Fibroblast of upper back skin (primary cell): ENCODE measurements at places on chromosomes 1 and 21.

GRCh38 chr21:16500271-16500670, 770.5 kb downstream of the USP25 start:
- DNase-seq: no peak

- no peak for DNase-seq
Observed at GRCh38 chr1:197904126-197904787, 1.8 kb downstream of the C1orf53 start.

DNA sequence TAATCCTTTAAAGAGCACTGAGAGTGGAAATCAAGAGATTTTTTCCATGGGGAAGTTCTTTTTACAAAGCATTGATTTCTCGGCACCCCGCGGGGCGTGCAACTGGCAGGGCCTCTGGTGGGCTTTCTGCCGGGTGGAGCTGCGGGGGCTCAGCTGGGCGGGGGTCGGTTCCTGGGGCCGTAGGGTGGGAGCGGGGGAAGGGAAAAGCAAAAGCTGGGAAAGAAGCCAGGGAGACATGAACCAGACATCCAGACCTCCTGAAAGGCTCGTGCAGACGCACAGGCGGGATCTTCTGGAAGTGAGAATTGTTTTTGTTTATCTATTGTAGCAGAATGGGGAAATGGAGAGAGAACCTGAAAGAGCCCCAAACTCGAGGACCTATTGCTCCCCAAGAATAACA, 235.2 kb downstream of the FAM72C start:
- no peak for DNase-seq

DNA sequence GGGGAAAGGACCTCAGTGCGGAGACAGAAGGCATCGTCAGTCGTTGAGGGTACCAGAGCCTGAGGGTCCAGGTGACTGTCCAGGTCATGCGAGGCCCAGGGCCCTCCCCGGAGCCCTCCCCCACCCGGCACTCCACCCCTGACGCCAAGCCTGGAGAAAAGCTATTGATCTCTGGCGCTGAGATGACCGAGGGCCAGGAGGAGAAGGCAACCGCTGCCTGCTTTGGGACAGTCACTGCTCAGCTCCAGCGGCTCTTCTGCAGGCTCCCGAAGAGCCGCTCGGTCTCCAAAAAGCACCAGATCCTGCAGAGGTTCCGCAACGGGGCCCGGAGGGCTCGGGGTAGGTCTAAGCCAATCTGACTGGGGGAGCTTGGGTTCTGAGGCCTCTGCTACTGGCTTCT, 10.9 kb downstream of the RASSF5 start:
- no peak for DNase-seq
